ENCODE measurements at places on chromosomes 13 and 19.
A peak's percentile ranks its signal among the peaks of the same experiment; 100 is the strongest.

DNA sequence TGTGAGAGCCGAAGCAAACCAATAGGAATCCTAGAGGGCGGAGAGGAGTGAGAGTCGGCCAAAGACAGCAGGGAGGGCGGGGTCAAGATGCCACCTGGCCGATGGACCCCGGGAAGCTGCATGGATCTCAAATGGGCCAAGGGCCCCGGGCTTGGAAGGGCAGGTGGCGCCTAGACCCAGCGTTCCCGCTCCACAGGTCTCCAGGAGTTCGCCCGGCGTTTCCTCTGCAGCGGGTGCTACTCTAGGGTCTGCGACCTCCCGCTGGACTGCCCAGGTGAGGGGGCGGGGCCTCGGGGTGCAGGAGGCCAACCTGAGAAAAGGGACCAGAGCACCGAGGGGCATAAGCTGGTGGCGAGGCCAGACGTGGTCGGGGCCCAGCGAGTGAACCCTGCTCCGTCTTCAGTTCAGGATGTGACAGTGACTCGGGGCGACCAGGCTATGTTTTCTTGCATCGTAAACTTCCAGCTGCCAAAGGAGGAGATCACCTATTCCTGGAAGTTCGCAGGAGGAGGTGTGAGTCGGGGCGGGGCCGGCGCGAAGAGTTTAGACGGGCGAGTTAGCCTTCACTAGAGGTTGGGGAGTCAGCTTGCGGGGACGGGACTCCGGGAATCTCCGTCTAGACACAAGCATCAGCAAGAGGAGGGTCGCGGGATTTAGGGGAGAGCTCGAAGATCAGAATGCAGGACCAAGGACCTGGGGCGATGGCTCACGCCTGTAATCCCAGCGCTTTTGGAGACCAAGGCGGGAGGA, 9.9 kb downstream of the SPACA6 start:
- DNase-seq, result no peak

DNA sequence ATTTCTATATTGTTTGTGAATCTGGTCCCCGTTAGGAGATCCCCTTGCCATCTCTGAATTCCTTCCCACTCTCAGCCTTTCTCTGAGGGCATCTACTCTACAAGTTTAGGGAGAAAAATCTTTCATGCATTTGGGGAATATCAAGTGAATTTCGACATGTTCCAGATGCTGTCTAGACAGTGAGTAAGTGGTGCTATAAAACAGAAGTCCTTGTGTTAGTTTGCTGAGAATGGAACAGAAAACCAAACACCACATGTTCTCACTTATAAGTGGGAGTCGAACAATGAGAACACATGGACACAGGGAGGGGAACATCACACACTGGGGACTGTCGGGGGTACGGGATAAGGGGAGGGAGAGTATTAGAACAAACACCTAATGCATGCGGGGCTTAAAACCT, 5.1 kb downstream of the OR7A10 start:
- no peak for DNase-seq

GRCh38 chr19:46213156-46213555, 16.4 kb upstream of the IGFL1 start:
- no peak for DNase-seq

DNA sequence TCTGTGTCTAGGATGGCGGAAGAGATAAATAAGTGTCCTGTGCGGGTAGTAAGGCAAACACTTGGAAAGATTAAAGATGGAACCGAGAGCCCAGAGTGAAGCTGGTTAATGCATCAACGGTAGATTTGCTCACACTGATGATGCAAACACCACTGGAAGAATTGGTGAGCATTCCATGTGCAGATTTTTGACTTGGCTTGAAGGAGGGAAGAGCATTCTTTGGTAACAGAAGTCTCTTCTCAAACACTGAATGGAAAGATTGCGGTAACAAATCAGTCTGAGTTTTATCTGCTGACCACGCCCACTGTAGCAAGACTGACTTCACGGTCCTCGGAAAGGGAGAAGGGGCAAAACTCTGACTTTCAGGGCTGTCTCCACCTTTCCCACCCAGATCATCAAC, 112.5 kb downstream of the COL4A1 start:
- DNase-seq, result no peak

- no peak for DNase-seq
These were observed 200.9 kb upstream of the RFC3 start for GRCh38 chr13:33617055-33617454.

DNA sequence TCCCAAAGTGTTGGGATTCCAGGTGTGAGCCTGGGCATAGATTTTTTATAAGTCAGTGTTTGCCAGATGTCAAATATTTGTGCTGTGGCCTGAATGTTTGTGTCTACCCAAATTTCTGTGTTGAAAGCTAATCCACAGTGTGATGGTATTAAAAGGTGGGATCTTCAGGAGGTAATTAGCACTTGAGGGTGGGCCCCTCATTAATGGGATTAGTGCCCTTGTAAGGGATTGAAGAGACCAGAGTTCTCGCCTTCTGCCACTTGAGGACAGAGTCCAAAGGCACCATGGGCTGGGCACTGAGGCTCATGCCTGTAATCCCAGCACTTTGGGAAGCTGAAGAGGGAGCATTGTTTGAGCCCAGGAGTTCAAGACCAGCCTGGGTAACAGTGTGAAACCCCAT, 9.7 kb upstream of the FBXO17 start:
- DNase-seq, result no peak

GRCh38 chr13:113862931-113863523, 849 bp downstream of the GAS6 start:
- DNase-seq, result peak; percentile 15

- no peak for DNase-seq
These were observed 13.6 kb upstream of the SLC15A1 start for GRCh38 chr13:98765996-98766519.

DNA sequence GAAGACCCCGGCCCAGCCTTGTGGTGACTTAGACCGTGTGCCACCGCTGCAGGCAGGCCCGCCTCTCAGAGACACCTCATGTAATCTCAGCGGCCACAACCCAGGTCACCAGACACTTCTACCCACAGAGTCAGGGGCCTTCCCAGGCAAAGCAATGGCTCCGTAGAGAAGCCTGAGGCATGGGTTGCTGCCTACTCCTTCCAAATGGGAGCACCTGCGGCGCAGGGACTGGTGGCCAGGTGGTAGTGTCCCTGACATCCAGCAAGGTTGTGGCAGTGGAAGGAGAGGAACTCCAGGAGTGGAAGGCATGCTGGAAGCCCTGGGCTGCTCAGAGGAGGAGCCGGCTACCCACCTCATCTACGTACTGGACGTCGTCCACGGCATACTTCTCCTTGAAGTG, 21.0 kb downstream of the PEPD start:
- no peak for DNase-seq

GRCh38 chr13:65784088-65784816, 1445.9 kb downstream of the PCDH9 start:
- no peak for DNase-seq
